ENCODE measurements at places on chromosomes 13 and 19.

DNA sequence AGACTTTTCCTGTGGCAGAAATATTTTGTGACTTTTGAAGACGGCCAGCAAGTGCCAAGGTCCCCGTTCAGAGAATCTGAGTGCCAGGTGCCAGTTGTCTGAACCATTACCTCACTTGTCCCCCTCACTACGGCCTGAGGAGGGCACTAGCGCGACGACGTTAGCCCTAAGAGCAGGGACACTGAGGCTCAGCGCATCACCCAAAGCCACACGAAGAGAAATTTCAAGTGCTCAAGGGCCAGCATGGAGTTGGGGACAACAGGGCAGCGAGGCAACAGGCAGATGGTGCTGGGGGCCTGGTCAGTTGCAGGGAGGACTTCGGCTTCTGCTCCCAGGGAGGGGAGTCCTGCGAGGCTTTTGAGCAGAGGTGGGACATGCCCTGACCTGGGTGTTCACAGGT lies 9.5 kb upstream of the TYK2 start:
- peak; percentile 53 for DNase-seq
- H3K36me3 ChIP-seq: peaks cover 28% of the 10 kb centered on the region
- no peak overlapping the region for H3K4me3 ChIP-seq
- H3K4me1 ChIP-seq: no peaks in the 10 kb centered on the region

DNA sequence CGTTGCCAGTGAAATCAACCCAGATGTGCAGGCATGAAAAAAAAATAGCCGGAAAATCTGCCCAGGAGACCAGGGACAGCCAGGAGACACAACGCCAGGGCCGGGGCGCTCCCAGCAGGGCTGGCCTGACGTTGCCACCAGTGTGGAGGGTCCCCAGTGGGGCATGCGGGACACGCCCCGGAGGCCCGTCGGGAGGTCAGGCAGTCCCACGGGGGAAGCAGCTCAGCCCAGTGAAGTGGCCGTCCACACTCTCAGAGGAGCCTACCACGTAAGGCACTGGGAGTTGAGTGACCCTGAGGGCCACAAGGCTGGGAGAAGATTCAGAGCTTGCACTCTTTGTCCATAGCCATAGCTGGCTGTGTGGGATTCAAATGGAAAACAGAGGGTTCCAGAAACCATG lies 53.2 kb upstream of the GAS6 start:
- no peak overlapping the region for H3K4me3 ChIP-seq
- H3K27ac ChIP-seq: no peak overlapping the region
- peaks cover 8% of the 10 kb centered on the region for H3K27me3 ChIP-seq
- H3K4me1 ChIP-seq: no peaks in the 10 kb centered on the region
- H3K36me3 ChIP-seq: no peaks in the 10 kb centered on the region

- H3K27ac ChIP-seq: no peak overlapping the region
- peaks cover 48% of the 10 kb centered on the region for H3K4me1 ChIP-seq
- peak; percentile 60 for DNase-seq
- H3K4me3 ChIP-seq: no peak overlapping the region
Observed at GRCh38 chr19:14410091-14411051, 8.8 kb downstream of the DDX39A start.

- DNase-seq: no peak
- H3K4me3 ChIP-seq: no peak overlapping the region
- H3K27me3 ChIP-seq: no peaks in the 10 kb centered on the region
- no peaks in the 10 kb centered on the region for H3K36me3 ChIP-seq
- no peak overlapping the region for H3K27ac ChIP-seq
- H3K4me1 ChIP-seq: peaks cover 4% of the 10 kb centered on the region
Observed at GRCh38 chr19:49716154-49716553, 25.2 kb downstream of the CPT1C start.

- peaks cover 56% of the 10 kb centered on the region for H3K27me3 ChIP-seq
- no peaks in the 10 kb centered on the region for H3K36me3 ChIP-seq
- no peak overlapping the region for H3K4me3 ChIP-seq
- H3K4me1 ChIP-seq: peaks cover 17% of the 10 kb centered on the region
Observed at GRCh38 chr13:99953138-99953755, 18.3 kb downstream of the ZIC5 start.

Data from B cell (primary cell).